ENCODE measurements at places on chromosomes 7 and 10.

DNA sequence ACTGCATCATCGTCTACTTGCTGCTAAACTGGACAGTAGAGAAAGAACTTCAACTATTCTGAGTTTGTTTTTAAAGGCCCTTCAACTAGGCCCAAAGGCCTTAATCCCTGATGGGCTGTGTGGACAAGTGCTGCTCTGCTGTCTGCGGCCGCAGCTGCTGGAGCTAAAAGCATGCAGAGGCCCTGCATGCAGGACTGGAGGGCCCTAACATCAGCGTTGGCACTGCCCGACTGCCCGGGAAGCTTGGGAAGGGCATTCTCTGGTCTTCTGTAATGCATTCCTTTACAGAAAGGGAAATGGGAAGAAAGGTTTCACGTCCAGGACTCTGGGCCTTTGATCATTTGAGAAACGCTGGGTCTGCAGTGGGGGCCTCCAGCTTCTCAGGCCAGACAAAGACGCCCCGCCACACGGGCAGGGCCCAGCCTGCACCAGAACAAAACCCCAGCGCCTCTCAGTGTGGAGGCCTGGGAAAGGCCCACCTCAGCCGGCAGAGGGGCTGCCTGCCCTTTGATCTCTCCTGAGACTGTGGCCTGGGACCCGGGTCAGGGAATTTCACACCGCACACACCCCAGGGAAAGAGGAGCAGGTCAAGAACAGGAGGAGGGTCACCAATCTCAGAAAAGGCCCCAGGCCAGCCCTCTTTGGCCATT is 229.3 kb downstream of the DNAJB6 start:
- DNase-seq: no peak

- DNase-seq: peak; percentile 21
These were observed 99.2 kb downstream of the SUGCT start for GRCh38 chr7:40234046-40234445.

DNA sequence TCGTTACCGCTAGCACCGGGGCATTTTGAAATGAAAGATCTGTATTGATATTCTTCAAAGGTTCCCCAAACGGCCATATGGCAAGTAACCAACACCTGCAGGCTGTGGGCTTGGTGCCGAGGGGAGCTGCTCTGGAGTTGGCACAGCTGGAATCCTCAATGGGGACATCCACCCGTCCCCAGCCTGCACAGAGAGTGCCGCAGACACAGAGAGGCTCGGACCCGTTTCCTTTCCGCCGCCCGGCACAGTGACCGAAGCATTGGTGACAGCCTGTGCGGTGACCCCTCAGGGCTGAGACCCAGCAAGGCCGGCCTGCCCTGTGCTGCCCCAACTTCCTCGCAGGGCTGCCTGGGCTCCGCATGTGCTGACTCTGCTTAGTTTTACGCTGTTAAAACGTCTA is 4.5 kb downstream of the CFAP46 start:
- DNase-seq: no peak

- no peak for DNase-seq
These were observed 140.6 kb downstream of the PTPN20 start for GRCh38 chr10:47051741-47052238.

- DNase-seq: no peak
These were observed 81.3 kb downstream of the ZRANB1 start for GRCh38 chr10:125023255-125023654.

GRCh38 chr10:132391676-132392020 is 5.4 kb upstream of the PWWP2B start:
- DNase-seq: no peak

- DNase-seq: no peak
These were observed 1101.7 kb upstream of the GHITM start for GRCh38 chr10:83037653-83038052.

DNA sequence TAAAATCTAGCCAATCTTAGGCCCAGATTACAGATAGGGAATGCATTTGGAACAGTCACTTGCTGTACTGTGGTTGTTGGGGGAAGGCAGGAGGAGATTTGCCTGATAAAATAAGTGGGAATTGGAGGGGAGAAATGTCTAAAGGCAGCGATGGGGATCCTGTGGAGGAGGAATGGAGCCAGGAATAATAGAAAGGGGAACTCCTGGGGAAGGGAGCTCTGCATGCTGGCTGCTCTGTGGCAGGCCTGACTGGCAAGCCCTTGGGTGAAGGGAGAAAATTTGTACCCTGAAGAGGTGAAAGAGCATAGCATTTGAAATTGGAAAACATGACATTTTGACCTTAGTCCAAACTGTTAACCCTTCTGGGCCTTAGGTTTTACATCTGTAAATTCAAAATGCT is 13.7 kb downstream of the MMP21 start:
- no peak for DNase-seq

GRCh38 chr7:88928276-88928675 is 132.7 kb upstream of the TEX47 start:
- DNase-seq: no peak

DNA sequence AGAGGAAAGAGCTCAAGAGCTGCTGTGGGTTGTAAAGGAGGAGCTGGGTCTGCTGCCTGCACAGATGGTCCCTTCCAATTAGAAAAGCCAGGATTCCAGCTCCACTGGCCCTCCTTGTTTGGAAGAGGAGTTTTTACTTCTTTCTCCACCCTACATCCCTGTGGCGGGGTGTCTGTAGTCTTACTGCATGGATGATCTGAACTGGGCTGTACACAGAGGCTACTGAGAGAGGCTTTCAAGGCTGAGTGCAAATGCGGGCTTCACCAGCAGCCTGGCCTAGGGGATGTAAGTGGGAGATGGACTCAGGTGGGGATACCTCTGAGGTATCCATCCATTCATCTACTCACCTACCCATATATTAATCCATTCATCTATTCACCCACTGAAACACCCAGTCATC is 7.1 kb upstream of the CXCL12 start:
- DNase-seq: no peak

DNA sequence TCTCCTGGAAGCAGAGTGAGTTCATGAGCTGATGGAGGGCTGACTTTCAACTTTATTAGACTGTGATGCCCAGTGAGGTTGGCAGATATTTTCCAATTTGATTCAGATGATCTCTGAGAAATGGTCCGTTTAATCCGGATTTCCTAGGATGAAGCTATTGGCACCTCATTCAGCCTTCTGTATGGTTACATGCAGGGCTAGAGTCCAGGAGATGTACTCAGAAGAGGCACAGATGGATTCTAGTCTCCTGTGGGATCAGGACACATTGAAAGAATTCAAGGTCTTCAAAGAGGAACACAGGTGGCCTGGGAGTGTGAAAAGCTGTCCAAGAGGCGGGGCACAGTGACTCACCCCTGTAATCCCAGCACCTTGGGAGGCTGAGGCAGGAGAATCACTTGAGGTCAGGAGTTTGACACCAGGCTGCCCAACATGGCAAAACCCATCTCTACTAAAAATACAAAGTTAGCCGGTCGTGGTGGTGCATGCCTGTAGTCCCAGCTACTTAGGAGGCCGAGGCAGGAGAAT is 23.0 kb upstream of the RHEB start:
- DNase-seq: no peak

- DNase-seq: no peak
These were observed 34.0 kb upstream of the DKK1 start for GRCh38 chr10:52280051-52280450.

GRCh38 chr7:78279032-78279431 is 480.5 kb downstream of the PHTF2 start:
- no peak for DNase-seq

DNA sequence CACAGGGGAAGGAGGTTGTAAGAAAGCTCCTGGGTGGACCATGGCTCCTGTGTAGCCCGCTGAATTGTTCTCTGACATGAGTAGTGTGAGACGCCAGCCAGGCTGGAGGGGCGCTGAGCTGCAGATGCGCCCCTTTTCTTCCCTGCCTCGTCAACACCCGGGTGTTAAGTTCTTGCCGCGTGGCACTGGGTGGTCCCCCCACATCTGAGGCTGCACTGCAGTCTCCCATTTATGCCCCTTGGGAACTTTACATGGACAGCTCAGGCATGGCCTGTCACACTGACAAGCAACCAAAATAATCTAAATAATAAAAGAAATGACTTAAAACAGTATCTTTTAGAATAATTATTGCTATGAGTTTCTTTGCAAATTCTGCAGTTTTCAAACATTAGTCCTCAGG is 34.6 kb upstream of the HSPA12A start:
- DNase-seq: no peak

GRCh38 chr10:45580371-45581215 is 92.0 kb downstream of the ZFAND4 start:
- no peak for DNase-seq

DNA sequence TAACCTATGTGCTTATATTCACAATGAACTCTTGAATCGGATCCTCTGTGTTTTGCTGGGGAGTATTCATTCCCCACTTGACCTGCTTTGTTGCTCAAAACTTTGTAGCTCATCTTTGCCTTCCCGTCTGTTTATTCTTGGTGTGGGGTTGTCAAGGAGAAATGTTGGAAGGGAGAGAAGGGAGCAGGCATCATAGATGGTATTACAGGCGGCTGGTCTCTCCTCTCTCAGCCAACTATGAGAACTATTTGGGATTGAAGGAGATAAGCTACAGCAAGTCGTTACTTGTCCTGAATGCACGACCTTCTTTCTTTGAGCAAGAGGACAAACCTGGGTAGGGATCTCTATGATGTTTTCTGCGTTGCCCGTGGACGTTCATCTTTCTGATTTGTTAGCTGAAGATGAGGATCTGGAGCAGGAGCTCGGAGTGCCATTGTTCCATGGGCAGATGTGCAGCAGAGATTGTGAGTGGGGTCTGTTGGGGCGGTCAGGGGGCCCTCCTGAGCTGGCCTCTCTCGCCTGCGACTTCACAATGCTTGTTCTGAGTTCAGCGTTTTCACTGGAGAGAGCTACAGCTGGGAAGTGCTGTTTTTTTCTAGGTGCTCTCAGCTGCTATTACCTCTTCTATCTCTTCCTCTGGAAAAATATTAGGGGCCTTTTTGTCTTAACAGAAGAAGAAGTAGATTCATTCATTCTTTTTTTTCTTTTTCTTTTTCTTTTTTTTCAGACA is 126.9 kb upstream of the KLF6 start:
- DNase-seq: no peak

GRCh38 chr10:130751106-130751840 is 560.2 kb downstream of the TCERG1L start:
- DNase-seq: no peak

- DNase-seq: no peak
These were observed 185.8 kb downstream of the CACNB2 start for GRCh38 chr10:18325889-18326531.

DNA sequence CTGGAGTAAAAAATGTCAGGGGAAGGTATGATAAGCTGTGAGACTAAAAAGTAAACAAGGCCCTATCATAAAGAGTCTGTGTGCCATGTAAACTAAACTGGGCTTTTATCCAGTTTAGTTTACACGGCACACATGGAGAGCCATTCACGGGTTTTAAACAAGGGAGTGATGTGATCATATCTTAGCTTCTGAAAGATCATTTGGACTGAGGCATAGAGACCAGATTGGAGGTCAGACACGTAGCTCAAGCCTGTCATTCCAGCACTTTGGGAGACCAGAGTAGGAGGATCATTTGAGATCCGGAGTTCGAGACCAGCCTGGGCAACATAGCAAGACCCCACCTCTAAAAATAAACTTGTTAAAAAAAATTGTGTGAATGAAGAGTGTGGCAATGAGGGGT is 50.1 kb downstream of the SKIDA1 start:
- DNase-seq: no peak

GRCh38 chr7:92732316-92733036 is 103.9 kb downstream of the CDK6 start:
- no peak for DNase-seq

DNA sequence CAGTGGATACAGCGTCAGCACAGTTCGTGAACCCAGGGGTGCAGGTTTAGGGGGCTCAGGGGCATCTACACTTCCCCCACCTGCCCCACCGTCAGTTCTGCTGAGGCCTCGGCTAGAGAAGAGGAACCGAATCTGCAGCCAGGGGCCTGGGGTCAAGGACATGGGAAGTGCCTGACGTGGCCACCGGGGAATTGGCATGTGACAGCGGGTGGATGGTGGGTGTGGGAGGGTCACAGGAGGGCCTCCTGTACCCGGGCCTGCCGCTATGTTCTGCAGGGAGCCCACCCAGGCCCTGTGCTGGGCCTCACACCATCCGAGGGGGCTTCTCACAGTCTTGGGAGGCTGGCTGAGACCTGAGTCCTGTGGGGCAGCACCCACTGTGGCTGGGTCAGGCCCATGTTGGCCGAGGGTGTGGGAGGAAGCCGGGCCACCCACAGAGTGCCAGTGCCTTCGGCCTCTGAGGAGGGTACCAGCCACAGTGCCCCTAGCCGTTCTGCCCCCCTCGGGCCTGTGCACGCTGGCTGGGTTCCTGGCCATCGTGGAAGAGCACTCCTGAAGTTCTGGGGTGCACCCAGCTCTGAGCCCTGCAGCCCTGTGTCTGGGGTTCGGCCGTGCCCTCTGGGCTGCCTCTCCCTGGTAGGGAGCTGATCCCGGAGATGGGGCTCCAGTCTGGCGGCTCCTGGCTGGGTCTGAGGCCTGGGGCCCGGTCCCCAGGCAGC is 5.9 kb downstream of the TTYH3 start:
- DNase-seq: no peak

- no peak for DNase-seq
These were observed 120.8 kb downstream of the INHBA start for GRCh38 chr7:41582116-41582515.

DNA sequence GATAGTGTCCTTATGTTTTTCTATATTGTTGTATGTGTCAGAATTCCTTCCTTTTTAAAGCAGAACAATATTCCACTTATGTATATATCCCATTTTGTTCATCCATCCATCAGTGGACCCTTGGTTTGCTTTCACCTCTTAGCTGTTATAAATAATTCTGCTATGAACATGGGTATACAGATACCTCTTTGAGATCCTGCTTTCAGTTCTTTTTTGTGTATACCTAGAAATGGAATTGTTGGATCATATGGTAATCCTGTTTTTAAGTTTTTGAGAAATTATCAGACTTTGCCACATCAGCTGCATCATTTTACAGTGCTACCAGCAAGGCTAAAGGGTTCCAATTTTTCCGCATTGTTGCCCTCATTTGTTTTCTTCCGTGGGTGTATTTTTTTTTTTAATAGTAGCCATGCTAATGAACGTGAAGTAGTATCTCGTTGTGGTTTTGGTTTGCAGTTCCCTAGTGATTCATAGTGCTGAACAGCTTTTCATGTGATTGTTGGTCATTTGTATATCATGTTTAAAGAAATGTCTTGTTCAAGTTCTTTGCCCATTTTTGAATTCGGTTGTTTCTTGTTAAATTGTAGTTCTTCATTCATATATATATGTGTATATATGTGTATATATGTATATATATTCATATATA is 87.8 kb downstream of the LCOR start:
- no peak for DNase-seq

Measured in DND-41 (cell line).